ENCODE measurements at places on chromosomes 4 and X.

DNA sequence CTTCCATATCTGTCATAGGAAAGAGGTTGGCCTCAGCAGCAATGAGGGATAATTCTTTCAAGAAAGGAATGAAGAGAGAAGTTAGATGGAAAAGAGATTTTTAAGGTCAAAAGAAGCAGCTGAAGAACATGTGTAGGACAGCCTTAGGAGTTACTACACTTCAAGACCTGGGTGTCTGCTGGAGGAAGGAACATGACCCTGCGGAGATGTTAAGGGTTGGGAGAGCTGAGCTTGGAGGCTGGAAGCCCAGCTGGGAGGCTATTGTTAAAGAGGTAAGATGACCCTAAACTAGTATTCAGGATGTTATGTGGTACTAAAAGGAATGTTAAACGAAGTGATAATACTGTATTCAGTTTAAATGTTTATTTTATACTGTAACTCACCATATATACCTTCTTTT lies 15.0 kb downstream of the HADH start:
- no peak for DNase-seq

DNA sequence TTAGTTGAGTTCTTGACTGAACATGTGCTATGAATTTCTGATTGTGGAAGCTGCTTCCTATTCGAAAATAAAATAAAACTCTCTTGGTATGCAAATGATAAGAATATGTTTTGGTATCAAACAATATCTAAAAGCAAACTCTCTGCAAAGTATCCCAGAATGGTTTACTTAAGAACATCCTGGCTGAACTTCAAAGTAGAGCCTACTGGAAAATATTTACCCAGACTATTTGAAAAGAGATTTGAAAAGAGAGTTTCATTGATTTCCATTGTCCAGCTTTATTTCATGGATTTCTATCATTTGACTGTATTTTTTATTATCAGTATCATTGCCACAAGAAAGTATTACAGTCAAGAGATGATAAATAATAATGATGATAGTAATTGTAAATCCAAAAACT lies 171.1 kb upstream of the SLC7A11 start:
- DNase-seq, result no peak

DNA sequence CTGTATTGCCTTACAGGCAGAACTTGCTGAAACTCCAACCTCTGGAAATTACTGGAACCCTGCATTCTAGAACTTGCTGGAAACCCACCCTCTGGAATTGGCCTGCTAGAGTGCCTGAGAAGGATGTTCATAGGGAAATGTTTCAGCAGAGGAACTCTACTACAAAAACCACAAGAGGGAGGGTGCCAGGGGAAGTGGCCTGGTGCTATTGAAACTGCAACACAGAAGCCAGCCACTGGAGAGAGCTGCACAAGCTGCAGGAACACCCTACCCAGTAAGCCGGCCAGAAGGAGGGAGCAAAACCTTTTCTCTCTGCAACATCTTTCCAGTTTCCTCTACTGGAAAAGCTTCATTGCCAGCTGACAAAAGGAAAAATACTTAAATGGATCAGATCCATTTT lies 2.5 kb upstream of the BRWD3 start:
- no peak for DNase-seq

DNA sequence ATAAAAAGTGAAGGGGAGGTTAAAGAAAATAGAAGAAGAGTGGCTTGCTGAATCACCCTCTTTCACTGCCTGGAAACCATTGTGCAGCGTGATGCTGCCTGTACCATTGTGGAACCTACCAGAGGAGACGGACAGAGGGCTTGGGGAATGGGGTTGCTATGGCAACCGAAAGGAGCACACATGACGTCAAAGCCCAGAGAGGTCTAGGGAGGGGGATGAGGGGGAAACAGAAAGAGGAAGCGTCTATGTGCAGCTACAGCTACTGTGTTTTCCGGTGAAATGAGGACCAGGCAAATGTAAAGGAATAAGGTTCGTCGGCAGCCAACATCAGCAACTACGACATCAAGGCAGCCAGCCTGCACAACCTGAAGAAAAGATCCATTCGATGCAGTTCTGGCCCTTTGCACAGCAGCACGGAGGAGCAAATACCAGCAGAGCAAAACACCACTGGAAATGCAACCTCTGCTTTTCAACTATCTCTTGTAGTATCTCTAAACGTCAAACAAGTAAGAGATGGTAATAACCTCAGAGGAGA lies at the start of gene MAPK10:
Gene MAPK10 (minus strand): TSS at position 110 of the 535 bp plus-strand sequence.
- DNase-seq, result no peak

DNA sequence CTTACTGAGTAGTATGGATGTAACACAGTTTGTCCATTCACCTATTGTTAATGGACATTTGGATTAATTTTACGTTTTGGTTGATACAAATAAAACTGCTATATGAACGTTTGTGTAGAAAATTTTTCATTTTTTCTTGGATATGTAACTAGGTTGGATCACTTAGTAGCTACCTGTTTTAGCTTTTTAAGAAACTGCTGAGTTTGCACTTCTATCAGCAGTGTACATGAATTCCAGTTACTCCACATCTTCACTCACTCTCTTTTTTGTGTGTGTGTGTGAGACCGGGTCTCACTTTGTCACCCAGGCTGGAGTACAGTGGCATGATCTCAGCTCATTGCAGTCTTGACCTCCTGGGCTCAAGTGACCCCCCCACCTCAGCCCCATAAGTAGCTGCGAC lies 15.4 kb downstream of the LARP1B start:
- no peak for DNase-seq

All from NCI-H446 (cell line).